ENCODE measurements at places on chromosomes 2 and 18. TPM values are rescaled to one million over a fixed set of nuclear protein-coding genes. Genes with fewer than 3 reads are reported as not detected.

DNA sequence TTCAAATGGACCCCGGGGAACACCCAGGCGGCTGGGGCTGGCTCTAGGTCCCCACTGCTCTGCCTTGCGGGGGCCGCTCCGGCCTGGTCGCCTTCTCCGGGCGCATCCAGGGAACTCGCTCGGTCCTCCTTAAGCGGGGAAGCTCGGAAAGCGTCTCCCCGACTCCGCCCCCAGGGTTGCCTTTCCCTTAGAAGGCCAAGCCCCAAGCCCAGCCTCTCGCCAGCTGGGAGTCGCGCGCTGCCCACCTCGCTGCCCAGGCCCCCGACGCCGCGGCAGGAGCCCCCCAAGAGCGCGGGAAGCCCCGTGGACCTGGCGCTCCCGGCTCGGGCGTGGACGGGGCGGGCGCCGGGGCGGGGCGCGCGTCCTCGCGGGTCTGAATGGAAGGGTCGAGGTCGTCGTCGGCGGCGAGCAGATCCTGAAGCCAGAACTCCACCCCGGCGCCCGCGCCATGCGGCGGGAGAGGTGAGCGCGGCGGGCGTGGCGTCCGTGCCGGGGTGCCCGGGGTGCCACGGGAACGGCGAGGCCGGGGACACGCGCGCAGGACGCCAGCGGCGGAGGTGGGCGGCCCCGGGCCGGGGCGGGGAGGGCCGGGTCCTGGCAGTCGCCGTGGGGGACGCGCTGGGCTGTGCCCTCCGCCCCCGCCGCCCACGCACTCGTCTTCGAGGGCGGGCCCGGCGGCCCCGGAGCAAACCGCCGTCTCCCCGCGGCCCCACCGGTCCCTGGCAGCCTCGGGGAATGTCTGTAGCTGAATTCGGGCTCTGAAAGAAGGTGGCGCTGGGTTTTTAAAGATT lies at the start of gene BOK:
TSS of gene BOK (plus strand) at position 214 of the 791 bp plus-strand sequence. CDS start 739 bp downstream, outside the sequence.
- DNase-seq, result peak; percentile 96

DNA sequence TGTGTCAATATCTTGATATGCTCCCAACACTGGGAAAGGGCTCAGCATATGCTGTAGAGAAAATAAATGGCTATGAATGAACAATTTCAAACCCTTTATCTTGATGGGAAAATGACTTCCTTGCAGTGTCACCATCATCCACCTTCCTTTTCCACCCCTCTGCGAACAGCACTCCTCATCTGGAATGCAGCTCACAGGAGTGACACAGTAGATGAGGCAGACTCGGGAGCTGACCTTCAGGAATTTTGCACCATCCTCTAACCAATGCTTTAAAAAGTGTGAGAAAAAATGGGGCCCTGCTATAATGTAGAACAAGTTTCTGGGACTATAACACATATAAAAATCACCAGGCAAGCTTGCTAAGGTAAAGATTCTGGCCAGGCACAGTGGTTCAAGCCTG lies 41.3 kb upstream of the YPEL5 start:
- DNase-seq, result no peak

Gene SLC14A1
- not detected for total RNA-seq

GRCh38 chr18:9433671-9434121 lies 41.6 kb upstream of the RALBP1 start:
- DNase-seq, result peak; percentile 68

DNA sequence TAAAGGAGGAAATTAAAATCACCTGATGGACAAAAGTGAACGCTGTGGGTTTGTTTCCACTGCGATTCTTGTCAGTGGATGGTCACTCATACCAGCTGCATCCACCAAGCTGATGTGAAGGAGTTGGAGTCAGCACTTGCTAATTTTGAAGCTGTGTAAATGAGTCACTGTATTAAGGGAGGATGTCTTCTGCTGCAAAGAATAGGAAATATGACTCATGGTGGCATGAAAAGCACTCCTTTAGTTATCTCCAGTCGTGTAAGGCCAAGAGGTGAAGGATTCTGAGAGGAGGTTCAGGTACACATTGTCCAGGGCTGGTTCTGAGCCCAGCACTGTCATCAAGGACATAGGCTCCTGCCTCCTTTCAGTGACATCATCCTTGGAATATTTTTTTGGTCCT lies 71.7 kb upstream of the SKOR2 start:
- no peak for DNase-seq

- DNase-seq, result no peak
Measured at GRCh38 chr2:215751200-215751910, 262.0 kb downstream of the MREG start.

- no peak for DNase-seq
Measured at GRCh38 chr18:39523281-39523680, 1957.7 kb upstream of the CELF4 start.

- no peak for DNase-seq
Measured at GRCh38 chr2:237482485-237482884, 4.6 kb upstream of the MLPH start.

DNA sequence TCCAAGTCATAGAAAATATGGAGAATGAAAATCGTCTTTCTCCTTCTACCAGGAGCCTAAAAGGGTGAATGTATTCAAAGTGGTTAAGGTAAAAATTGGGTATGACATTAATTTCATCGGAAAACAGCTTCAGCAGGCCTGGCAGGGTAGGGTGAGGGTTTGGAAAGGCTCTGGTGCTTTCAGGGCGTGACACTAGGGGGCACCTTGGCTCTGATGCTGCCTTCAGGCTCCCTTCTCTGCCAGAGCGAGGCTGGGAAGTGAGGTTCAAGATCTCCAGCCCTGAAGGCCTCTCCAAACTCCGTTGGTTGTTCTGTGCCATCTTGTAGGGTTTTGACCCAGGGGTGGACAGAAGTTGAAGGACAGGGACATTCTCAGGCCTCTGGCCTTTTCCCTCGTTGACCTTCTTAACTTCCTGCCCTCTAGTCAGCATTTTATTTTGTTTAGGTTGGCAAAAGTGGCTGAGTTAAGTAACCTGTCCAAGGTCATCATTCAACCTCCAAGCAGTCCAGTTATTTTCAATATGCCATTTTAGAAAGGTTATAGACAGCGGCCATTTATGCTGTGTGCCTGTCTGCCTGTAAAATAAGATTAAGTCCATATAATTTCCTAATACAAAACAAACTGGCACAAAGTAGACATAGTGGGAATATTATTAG lies 40.3 kb downstream of the EML6 start:
- DNase-seq, result peak; percentile 49

Gene SCG2
- 3.4 TPM for total RNA-seq

DNA sequence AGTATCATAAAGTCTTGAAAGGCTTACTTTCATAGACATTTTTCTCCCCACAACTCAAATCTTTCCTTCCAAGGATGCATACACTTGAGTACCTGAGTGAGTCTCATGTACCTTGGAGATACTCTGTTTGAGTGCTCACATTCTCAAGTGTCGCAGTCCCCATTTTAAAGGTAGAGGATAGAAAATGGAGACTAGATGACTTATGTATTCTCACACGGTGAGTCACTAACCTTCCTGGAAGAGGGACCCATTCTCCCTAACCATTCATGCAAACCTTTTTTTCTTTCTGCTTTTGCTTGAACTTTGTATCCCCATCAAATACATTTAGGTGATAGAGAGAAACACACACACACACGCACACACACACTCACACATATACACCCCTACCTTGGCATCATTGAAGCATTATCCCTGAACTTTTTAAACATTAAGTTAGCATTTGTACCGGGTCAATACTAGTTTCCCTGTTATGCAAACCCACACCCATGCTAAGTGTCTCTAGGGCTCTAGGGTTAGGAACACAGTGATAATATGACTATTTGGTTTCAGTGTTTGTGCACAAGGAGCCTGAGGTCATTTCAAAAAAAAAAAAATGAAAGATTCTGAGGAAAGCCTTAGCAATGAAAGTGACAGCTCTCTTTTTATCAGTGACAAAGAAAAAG lies 236.2 kb downstream of the IKZF2 start:
- no peak for DNase-seq

- no peak for DNase-seq
Measured at GRCh38 chr18:64099244-64099643, 49.6 kb downstream of the LINC00305 start.

Gene CDH20
- 0.31 TPM for total RNA-seq

Data from H7 (cell line).